ENCODE measurements at places on chromosomes 4 and X.
A peak's percentile ranks its signal among the peaks of the same experiment; 100 is the strongest.

DNA sequence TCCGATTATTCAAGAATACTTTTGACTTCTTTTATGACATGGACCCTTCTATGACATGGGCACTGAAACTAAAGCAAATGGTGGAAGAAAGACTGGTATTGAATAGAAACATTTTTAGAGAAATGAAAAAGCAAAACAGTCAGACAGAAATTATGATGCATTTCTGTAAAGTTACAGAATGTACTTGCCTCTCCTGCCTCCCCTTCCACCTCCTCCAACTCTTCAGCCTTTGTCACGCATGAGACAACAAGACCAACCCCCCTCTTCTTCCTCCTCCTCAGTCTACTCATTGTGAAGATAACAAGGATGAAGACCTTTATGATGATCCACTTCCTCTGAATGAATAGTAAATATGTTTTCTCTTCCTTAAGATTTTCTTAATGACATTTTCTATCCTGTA is 46.3 kb upstream of the HUWE1 start:
- H3K4me1 ChIP-seq = no peaks in the 10 kb centered on the region
- no peak overlapping the region for H3K4me3 ChIP-seq
- no peaks in the 10 kb centered on the region for H3K36me3 ChIP-seq
- no peak for DNase-seq
- H3K27me3 ChIP-seq = no peaks in the 10 kb centered on the region

GRCh38 chrX:109911046-109911445 is 91.9 kb upstream of the TMEM164 start:
- no peak overlapping the region for H3K4me3 ChIP-seq
- DNase-seq = no peak
- H3K27me3 ChIP-seq = no peaks in the 10 kb centered on the region
- H3K27ac ChIP-seq = no peak overlapping the region
- H3K36me3 ChIP-seq = no peaks in the 10 kb centered on the region

DNA sequence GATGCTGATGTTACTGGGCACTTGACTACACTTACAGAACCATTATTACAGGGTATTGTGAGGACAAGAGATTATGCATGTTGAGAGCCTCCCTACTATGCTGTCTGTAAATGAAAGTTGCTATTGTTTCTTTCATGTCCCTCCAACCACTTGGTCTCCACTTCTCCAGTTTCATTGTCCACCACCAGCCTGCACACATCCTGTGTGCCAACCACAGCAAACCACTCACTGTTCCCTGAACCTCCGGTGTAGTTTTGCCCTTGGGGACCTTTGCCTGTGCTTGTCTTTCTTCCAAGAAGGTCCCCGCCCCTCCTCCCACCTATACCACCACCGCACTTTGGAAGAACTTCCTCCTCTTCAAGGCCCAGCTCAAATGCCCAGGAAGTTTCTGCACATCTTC is 43.1 kb upstream of the AFF2 start:
- no peak for DNase-seq
- no peaks in the 10 kb centered on the region for H3K4me1 ChIP-seq
- no peak overlapping the region for H3K27ac ChIP-seq
- no peaks in the 10 kb centered on the region for H3K36me3 ChIP-seq
- no peak overlapping the region for H3K4me3 ChIP-seq

DNA sequence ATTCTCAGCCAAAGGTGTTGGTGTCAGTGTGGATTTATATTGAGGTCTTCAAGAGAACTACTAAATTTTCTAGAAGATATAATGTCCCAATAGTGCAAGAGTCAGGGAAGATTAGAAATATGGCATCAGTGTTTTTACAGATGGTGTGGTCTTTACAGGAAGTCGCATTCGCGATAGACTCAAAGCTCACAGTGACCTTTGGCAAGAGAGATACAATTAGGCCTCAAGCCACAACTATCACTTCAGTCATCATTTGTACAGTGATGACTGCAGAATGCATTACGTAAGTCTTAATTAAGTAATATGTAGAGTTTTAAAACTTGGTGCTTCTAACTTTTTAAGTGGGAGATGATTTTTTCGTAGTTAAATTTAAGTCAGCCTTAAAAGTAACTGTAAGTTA is 237.2 kb upstream of the FSTL5 start:
- no peak overlapping the region for H3K27ac ChIP-seq
- DNase-seq = no peak
- no peak overlapping the region for H3K4me3 ChIP-seq
- H3K4me1 ChIP-seq = no peaks in the 10 kb centered on the region
- H3K27me3 ChIP-seq = no peaks in the 10 kb centered on the region

DNA sequence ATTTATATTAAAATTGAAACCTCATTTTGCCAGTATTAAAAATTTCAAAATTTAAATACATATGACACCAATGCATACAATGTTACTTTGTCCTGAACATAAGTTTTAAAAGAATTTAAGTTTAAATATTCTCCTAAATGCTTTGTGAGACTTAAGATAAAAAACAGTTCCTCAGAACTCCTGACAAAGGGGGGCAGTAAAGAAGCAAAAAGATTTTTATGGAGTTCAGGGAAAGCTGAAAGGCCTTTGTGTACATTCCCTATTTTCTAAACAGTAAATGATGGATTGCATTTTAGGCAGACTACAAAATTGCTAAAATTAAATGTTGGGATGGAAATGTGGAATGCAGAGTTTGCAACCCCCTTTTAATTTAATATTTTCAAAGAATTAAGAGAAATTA is 81.7 kb downstream of the SNCA start:
- H3K4me3 ChIP-seq = no peak overlapping the region
- DNase-seq = no peak
- H3K27me3 ChIP-seq = no peaks in the 10 kb centered on the region
- no peak overlapping the region for H3K27ac ChIP-seq
- H3K36me3 ChIP-seq = no peaks in the 10 kb centered on the region

DNA sequence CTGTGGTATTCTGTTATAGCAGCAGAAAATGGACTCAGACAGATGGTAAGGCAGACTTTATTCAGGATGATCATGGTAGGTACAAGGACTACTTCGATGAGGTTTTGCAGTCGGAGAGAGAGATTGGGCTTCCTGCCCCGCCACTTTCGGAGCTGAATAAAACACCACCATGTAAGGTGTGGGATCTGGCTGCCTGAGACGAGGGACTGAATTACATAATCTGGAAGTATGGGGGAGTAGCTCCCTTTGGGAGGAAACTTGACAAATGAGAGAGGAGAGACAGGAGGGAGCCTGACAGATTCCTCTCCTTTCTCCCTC is 255.5 kb upstream of the GATB start:
- no peaks in the 10 kb centered on the region for H3K4me1 ChIP-seq
- H3K36me3 ChIP-seq = no peaks in the 10 kb centered on the region
- no peaks in the 10 kb centered on the region for H3K27me3 ChIP-seq
- no peak overlapping the region for H3K4me3 ChIP-seq

GRCh38 chr4:139556724-139557555 is 921 bp upstream of the SETD7 start:
- peaks cover 33% of the 10 kb centered on the region for H3K4me1 ChIP-seq
- peak; percentile 68 for DNase-seq
- H3K36me3 ChIP-seq = no peaks in the 10 kb centered on the region
- peak overlapping the region; percentile 93 for H3K4me3 ChIP-seq
- H3K27me3 ChIP-seq = no peaks in the 10 kb centered on the region

- no peaks in the 10 kb centered on the region for H3K36me3 ChIP-seq
- peak within 1 kb of the TSS; percentile 63 for H3K4me3 ChIP-seq
These were observed at the start of gene CC2D2A for GRCh38 chr4:15469402-15470127. TSS of gene CC2D2A (plus strand) at chr4:15469882. CDS start at chr4:15475933, 6,051 bp downstream.

GRCh38 chrX:3743801-3744439 is 30.5 kb upstream of the PRKX start:
- DNase-seq = no peak
- no peak overlapping the region for H3K27ac ChIP-seq
- no peaks in the 10 kb centered on the region for H3K27me3 ChIP-seq
- H3K4me1 ChIP-seq = no peaks in the 10 kb centered on the region
- H3K4me3 ChIP-seq = no peak overlapping the region

DNA sequence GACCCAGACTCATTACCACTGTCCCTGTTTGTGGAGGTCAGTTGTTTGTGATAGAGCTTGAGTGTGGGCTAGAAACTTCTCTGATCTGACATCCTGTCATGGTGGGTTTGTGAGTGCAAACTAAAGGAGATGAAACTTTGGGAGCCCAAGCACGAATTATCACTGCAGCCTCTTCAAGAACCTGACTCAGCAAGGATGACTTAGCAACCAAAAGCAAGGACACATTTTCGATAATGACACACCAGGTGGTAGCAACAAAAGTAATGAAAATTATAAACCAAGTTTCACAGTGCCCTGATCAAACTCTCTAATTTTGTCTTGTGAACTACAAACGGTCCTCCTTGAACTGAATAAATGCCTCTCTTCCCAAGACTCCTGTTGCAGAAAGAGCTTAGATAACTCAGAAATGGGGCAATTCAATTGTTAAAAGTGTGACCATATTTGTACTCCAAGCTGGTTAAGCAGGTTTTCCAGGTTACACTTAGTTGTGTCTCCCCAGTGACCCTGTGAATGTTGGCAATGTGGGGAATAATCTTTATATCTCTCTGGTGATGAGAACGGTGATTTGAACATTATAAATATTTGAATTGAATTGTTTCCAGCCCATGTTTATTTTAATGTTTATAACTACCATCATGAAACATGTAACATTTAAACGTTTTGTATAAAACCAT is 52.6 kb upstream of the ATP8A1 start:
- H3K36me3 ChIP-seq = no peaks in the 10 kb centered on the region
- H3K4me3 ChIP-seq = no peak overlapping the region
- DNase-seq = no peak
- no peak overlapping the region for H3K27ac ChIP-seq
- no peaks in the 10 kb centered on the region for H3K27me3 ChIP-seq

DNA sequence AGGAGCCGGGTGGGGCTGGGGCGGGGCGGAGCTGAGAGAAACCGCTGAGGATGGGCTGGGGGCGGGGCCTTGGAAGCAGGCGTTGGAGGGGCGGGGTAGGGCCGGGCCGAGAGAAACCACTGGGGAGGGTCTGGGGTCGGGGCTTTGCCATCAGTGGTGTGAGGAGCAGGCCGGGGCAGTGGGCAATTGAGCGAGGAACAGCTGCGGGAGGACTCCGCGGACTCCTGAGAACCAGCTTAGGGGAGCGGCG is 1.3 kb upstream of the EOLA2 start:
- H3K36me3 ChIP-seq = no peaks in the 10 kb centered on the region
- peak overlapping the region; percentile 30 for H3K4me3 ChIP-seq
- no peaks in the 10 kb centered on the region for H3K4me1 ChIP-seq
- H3K27me3 ChIP-seq = no peaks in the 10 kb centered on the region
- H3K27ac ChIP-seq = peak overlapping the region; percentile 95

DNA sequence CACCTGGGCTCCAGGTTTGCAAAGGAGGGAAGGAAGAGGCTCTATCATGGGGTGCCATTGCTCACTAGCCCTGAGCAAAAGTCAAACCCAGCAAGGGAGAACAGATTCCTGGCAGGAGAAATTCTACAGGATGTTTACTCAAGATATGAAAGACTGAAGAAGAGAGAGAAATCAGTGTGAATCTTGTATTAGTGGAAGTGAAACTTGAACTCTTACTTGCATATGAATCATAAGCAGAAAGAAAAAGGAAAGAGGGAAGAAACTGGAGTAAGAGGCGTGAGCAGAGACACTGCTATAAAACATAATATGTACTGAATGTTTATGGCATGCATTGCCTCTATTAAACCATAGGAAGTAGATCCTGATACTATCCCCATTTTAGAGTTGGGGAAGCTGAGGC is 60.9 kb downstream of the C4orf46 start:
- H3K27me3 ChIP-seq = no peaks in the 10 kb centered on the region
- H3K4me1 ChIP-seq = peaks cover 10% of the 10 kb centered on the region
- no peak overlapping the region for H3K4me3 ChIP-seq
- no peak overlapping the region for H3K27ac ChIP-seq
- no peak for DNase-seq
- no peaks in the 10 kb centered on the region for H3K36me3 ChIP-seq

- no peak overlapping the region for H3K4me3 ChIP-seq
- H3K27ac ChIP-seq = no peak overlapping the region
- no peaks in the 10 kb centered on the region for H3K36me3 ChIP-seq
- no peaks in the 10 kb centered on the region for H3K27me3 ChIP-seq
These were observed 33.7 kb upstream of the MSL3 start for GRCh38 chrX:11724122-11725017.

DNA sequence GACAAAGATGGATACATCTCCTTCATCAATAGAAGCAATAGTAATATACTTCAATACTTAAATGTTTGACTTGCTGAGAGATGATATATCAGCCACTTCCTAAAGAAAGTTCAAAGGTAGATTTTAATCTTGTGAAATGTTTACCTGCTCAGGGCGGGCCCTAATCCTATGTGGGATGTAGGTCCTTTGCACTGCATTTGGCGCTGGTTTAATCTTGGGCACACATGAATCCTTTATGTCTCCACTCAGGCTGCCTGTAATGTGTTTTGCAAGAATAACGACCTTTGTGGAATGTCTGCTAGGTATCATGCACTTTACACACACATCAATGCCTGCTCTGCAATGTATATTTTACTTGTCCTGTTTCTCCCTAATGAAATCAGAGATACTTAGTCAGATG is 368.7 kb downstream of the GBA3 start:
- H3K27me3 ChIP-seq = no peaks in the 10 kb centered on the region
- H3K4me1 ChIP-seq = no peaks in the 10 kb centered on the region
- no peak for DNase-seq
- no peak overlapping the region for H3K4me3 ChIP-seq
- no peaks in the 10 kb centered on the region for H3K36me3 ChIP-seq

DNA sequence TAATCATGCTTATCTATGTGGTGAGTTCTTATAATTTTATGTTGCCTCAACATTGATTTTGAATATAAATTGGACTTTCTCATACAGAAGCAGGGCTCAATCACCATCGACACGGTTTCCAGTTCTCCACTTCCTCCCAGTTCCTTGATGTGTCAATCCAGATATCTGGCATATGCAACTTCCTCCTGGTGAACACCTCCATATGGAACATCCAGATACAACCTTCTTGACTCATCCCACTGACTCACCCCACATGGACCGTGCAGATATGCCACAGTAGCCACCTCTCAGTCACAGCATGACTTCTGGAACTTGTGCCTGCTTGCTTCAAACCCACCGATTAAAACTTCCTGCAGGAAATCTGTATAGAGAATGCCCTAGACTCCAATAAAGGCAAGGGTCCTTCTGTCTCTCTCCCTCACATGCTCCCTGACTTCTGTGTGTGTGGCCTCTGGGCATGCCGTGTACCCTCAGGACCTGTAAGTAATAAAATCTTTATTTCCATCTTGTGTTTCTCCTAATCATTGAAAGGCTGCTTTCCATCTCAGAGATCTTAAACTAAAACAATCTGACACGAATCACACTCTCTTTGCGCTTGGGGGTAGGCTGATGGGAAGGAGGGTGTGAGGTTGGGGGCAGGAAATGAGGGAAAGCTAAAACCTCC is 67.0 kb downstream of the HTRA3 start:
- no peak for DNase-seq
- H3K4me1 ChIP-seq = no peaks in the 10 kb centered on the region
- H3K36me3 ChIP-seq = no peaks in the 10 kb centered on the region
- no peaks in the 10 kb centered on the region for H3K27me3 ChIP-seq
- no peak overlapping the region for H3K4me3 ChIP-seq

DNA sequence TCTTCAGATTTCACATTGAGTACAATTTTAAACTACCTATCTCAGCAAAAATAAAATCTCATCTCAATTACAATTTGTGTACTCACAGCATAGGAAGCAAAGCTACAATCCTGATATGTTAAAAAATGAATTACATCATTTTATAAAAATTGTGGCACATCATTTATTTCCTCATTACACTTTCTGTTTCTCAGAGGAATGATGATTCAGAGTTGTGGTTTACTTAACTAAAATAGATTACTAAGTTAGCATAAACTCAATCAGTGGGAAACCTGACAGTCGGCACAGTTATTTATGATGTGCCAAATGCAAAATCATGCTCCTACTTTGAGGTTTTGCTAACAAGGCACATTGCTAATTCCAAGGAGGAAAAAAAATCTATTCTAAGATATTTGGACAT is 325.0 kb downstream of the FBXO8 start:
- H3K4me3 ChIP-seq = no peak overlapping the region
- H3K27ac ChIP-seq = no peak overlapping the region
- no peak for DNase-seq
